ELR (cell line): ENCODE measurements at places on chromosomes 5 and 9.
A peak's percentile ranks its signal among the peaks of the same experiment; 100 is the strongest.

DNA sequence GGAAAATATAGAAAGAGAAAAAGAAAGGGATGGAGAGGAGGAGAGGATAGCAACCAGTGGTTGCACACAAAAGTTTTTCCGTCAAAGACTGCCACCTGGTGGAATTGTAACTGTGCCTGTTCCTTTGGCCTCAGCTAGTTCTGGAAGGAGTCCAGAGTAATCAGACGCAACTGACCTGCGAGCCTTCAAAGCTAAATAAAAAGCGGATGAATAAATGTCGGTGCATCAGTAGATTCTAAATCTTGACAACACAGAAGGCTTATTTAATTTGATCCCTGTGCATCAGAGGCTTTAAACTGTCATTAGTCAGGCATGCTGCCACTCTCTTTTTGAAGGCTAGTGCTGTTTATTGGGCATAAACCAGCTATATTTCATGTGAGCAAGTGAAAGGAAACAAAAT is 132.9 kb upstream of the ACO1 start:
- DNase-seq: peak; percentile 58

- peak; percentile 17 for DNase-seq
Measured at GRCh38 chr5:53560028-53560427, 411 bp upstream of the NDUFS4 start.

DNA sequence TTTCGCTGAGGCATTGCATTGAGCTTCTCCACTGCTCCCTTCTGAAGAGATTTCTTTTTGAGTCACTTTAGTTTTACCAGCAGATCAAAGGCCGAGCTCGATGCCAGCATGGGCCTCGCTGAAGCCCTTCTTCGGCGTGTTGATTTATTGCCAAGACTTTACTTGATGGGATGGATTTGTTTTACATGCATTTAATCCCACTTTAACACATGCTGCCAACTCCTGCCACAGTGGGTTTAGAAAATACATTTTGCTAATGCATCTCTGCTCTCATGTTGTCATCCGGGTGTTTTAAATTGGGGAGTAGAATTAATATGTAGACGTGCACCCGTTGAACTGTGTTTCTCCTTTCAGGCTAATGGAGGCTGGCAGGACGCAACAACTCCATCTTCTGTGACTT is 218.3 kb downstream of the PBX3 start:
- no peak for DNase-seq

GRCh38 chr5:151522226-151522625 is 68.9 kb downstream of the FAT2 start:
- no peak for DNase-seq

- DNase-seq: no peak
Measured at GRCh38 chr5:137158691-137159090, 340.4 kb downstream of the SPOCK1 start.
